ENCODE measurements at places on chromosomes 11 and 22.
A peak's percentile ranks its signal among the peaks of the same experiment; 100 is the strongest.

- DNase-seq, result no peak
Observed at GRCh38 chr22:21881841-21882753, 14.7 kb upstream of the MAPK1 start.

- no peak for DNase-seq
Observed at GRCh38 chr22:37672206-37672919, 3.1 kb upstream of the LGALS1 start.

DNA sequence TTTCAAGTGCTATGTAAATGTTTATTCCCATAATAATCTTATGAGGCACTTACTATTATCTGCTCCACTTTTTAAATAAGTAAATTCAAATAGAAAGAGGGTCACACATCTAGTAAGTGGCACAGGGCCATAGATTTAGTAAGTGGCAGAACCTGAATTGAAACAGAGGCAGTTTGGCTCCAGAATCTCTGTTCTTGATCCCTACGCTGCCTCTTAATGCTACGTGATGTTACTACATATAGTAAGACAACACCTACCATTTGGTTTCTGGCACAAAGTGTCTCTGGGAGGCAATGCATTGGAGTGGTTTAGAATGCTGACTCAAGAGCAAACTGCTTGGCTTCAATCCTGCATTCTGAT is 1018.3 kb downstream of the DLG2 start:
- DNase-seq, result no peak

- no peak for DNase-seq
Observed at GRCh38 chr11:131875611-131876010, 505.2 kb downstream of the NTM start.

GRCh38 chr22:27752771-27753170 is 48.8 kb downstream of the MN1 start:
- DNase-seq, result peak; percentile 12

GRCh38 chr11:57453543-57454177 is 6.7 kb upstream of the RTN4RL2 start:
- no peak for DNase-seq

DNA sequence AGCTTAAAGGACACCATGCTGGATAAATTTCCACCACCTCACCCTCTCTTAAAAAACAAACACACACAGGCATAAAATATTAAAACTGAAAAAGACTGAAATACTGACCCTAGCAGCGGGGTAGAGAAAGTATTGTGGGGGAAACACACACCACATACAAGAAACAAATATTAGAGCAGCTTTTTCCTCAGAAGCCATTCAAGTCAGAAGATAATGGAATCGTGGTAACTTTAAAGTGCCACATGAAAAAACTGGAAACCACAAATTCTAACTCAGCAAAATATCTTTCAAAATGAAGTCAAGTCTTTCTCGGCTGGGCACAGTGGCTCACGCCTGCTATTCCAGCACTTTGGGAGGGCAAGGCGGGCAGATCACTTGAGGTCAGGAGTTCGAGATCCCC is 223.2 kb downstream of the DYNC2H1 start:
- DNase-seq, result no peak

DNA sequence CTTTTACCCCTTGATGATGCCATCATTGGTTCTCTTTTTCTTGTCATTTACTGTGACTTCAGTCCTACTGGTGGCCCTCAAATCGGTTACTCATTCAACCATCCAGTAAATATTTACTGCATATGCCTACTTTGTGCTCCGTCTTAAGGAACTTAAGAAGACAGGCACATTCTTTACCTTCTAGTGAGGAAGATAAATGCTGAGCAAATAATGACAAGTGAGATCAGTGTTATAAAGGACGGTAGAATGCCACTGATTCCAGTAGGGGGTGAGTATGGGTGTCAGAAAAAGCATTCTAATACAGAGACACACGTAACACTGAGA is 1.6 kb downstream of the ANKRD42 start:
- no peak for DNase-seq

DNA sequence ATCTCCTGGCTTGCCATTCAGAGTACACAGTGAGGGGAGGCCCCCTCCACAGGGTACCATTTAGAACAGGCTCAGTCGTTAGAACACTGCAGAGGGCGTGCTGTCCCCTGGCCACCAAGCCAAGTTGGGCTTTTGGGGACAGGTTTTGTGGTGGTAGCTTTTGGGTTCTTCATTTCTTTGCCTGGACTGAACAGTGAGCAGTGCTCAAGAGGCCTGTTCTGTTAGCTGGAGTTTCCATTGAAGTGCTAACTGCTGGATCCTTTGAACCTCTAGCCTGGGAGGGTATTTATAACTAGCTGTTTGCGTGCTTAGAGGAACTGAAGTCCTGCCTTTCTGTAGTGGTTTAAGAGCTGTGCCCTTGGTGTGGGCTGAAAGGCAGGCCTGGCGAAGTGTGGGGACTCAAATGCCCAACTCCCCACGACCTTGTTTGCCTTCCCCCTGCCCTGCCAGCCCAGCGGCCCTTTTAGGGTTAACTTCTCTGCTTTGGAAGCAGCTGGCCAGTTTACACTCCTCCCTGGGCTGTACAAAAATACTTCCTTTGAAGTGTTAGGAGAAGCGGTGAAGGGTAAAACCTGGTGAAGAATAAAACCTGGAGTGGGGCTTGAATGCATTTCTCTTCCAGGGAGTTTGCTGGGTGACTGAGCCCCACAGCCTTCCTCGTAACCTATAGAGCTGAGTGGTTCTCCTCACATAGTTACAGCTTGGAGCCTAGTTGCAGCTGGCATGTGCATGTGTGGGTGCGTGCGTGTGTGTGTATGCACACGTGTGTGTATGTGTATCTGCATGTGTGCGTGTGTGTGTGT is 34.6 kb downstream of the ZNRF3 start:
- no peak for DNase-seq

Measured in lung microvascular endothelial cell (primary cell).